T-helper 17 cell (primary cell): ENCODE measurements at places on chromosomes 5 and 9. TPM values are rescaled to one million over a fixed set of nuclear protein-coding genes. Genes with fewer than 3 reads are reported as not detected.

DNA sequence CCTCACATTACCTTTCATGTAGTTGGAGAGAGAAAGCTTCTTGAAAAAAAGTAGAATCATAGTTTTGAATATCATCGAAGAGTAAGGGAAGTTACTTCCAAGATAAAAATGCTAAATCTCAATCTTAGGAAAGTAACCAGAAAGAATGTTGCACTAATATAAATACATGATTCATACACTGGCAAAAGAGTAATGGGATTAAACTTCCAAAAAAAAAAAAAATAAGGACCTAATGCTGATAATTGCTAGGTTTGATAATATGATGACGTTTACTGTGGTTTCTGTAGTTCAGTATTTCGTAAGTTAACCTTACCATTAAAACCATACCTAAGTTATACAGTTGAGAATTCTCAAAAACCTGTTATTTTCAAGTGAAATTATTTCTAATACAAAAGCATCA is 573.8 kb upstream of the CDH9 start:
- H3K27me3 ChIP-seq: no peaks in the 10 kb centered on the region
- no peak overlapping the region for H3K4me3 ChIP-seq
- H3K36me3 ChIP-seq: no peaks in the 10 kb centered on the region
- no peaks in the 10 kb centered on the region for H3K4me1 ChIP-seq
- H3K27ac ChIP-seq: no peak overlapping the region
- no peak for DNase-seq

DNA sequence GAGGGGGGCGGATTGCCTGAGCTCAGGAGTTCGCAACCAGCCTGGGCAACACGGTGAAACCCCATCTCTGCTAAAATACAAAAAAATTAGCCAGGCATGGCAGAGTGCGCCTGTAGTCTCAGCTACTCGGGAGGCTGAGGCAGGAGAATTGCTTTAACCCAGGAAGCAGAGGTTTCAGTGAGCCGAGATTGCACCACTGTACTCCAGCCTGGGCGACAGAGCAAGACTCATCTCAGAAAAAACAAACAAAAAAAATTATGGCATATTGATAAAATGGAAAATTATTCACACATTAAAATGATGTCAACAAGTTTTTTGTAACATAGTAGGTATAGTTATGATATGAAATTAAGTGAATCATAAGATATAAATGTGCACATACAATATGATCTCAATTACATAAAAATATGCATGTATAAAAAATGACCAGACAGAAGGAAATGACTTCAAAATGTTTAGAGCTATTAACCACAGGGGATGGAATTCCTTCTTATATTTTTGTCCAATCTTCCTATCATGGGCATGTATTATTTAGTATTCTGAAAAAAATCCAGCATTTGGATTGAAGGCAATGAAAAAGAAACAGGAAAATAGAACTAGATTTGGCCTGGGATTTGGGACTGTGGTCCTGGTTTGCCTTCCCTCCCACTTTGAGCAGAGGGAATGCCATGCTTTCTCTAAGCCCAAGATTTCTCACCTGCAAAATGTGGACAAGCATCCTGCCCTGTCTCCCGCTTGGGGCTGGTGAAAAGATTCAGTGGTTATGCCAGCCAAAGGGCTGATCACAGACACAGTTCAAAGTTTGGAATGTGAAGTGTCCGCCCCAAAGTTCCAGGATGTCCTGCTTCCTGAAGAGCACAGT is 19.5 kb downstream of the SPAAR start:
- H3K4me3 ChIP-seq: no peak overlapping the region
- no peaks in the 10 kb centered on the region for H3K36me3 ChIP-seq
- no peak overlapping the region for H3K27ac ChIP-seq
- peaks cover 7% of the 10 kb centered on the region for H3K27me3 ChIP-seq
- peaks cover 9% of the 10 kb centered on the region for H3K4me1 ChIP-seq

DNA sequence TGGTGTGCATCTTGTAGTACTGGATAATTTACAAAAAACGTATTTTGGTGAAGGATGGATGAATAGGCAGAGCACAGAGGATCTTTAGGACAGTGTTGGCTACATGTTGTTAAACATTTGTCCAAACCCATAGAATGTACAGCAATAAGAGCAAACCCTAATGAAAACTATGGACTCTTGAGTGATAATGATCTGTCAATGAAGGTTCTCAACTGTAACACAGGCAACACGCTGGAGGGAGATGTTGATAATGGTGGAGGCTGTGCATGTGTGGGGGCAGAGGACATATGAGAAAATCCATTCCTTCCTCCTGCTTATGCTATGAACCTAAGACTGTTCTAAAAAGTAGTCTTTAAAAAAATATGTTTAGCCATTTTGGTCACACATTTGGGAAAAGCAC is 194.0 kb downstream of the FER start:
- H3K27me3 ChIP-seq: no peaks in the 10 kb centered on the region
- DNase-seq: no peak
- H3K4me3 ChIP-seq: no peak overlapping the region
- peaks cover 5% of the 10 kb centered on the region for H3K4me1 ChIP-seq

Gene CCDC183
- total RNA-seq: 2.2 TPM

Gene SPINK4
- total RNA-seq: not detected

Gene PDZD2
- 3.0 TPM for total RNA-seq

Gene SMIM15
- 20.4 TPM for total RNA-seq

Gene LHX3
- total RNA-seq: 0.10 TPM
